ENCODE measurements at places on chromosomes 5 and 9.

GRCh38 chr9:105693435-105694189 is 729 bp upstream of the TMEM38B start:
- no peak for DNase-seq

GRCh38 chr9:81517954-81518353 is 171.4 kb downstream of the TLE1 start:
- DNase-seq = no peak

DNA sequence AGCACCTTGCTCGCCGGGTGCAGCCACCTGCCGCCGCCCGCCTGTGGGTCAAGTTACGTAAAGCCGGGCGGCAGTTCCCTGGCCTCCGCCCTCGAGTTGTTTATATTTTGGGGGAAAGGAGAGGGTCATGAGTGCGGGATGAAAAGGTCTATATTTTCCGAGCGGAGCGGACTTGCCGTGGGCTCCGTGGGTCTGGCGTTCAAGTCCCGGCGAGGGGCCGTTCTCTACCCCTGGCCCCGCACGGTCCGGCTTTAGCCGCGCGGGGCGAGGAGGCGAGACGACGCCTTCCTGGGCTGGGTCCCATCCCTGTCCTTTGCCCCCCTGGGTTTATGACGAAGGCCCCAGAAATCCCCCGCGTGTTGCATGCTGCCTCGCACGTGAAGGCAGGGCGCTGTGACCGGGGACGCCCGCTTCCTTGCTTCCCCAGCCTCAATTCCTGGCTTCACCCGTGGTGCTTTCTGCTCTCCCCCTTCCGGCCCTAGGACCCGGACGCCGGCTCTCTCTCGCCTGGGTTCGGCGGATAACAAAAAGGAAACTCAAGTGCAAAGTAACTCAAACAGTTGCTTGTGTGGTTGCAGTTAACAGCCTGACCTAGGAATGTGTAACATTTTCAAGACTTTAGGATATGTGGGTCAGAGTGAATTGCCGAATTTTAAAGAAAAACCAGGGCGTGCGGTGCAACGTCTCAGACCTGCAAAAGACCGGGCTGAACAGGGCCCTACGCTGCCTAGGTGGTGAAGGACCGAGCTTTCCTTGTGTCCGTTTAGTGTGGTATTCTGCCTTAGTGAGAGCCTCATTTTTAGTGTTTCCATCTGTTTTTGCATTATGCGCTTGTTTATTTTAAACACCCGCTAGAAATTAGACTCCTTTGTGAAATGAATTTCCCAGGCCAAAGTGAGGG is 810 bp downstream of the VPS13A start:
- no peak for DNase-seq

DNA sequence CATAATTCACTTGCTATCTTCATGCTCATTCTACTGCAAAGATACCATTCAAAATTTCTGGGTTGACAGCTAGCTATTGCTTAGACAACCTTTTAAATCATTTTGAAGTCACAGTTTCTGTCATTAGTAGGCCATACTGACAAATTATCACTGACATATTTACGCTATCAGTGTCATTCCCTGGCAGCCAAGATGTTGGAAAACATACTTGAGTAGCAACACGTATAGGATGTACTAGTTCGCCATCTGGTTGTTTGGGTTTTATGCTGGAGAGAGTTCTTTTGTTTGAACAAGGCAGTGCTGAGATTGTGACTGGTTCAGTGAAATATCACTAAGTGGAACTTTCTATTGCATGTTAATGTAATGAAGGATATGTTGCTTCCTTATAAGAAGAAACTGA is 621.9 kb downstream of the DTWD2 start:
- no peak for DNase-seq

GRCh38 chr9:75612205-75612604 is 278.3 kb upstream of the PCSK5 start:
- no peak for DNase-seq

GRCh38 chr9:97809666-97810344 is 43.2 kb upstream of the FOXE1 start:
- no peak for DNase-seq
